ENCODE measurements at places on chromosomes 6 and 20.

- DNase-seq, result no peak
Observed at GRCh38 chr20:56249244-56249955, 868 bp downstream of the MC3R start.

DNA sequence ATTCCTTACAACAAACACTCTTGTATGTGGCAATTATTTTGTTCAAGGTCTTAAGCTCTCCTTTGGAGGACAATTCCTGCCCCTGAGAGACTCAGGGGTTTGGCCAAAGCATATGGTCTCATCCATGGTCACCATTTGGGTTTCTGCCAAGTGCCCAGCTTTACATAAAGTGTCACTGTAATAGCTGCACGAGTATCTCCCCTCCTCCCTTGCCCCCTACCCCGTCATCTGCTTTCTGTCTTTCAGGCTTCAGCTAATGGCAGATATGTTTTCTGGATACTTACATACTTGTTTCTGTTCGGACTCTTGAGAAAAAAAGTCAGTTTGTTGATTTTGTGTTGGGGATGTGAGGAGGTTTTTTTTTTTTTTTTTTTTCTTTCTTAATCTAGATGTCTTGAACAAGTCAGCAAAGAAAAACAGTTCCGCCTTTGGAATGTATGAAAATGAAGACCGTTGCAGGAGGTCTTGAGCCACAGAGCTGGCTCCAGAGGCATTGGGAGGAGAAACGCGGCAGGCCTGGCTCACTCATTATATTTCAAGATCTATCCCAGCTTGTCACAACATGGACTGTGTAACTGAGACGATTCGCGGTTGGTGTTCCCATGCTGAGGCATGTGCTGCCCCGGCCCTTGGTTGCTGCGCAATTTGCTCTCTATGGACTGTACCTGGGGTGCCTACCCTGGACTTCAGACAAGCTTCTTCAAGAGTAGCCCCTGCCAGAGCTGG is 32.6 kb upstream of the STX16 start:
- DNase-seq, result no peak

DNA sequence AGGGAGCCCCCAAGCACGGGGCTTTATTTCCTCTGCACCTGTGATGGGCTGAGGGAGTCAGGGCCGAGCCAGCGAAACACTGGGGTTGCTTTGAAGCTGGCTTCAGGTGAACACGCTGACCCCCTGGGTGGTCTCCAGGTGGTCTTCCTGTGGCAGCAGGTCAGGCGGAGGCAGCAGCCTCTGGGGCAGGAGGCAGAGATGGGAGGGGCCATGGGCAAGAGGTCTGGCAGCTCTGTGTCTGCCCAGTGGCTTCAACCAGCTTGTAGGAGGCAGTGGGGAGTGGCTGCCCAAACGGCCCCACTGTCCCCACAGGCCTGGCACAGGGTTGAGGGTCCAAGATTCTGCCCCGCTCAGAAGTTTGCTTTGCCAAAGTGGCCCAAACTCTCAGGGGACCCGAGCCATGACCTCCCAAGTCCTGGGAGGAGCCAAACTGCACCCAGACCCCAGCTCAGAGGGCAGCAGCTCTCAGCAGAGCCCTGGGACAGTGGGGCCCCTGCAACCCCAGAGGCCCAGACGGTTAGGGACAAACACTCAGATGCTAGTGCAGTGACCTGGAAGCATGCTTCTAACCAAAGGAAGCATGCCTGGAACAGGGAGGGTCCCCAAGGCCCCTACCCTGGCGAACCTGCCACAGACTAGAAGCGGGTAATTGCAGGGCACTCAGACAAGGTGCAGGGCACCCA is 15.3 kb downstream of the NTSR1 start:
- DNase-seq, result peak; percentile 40

DNA sequence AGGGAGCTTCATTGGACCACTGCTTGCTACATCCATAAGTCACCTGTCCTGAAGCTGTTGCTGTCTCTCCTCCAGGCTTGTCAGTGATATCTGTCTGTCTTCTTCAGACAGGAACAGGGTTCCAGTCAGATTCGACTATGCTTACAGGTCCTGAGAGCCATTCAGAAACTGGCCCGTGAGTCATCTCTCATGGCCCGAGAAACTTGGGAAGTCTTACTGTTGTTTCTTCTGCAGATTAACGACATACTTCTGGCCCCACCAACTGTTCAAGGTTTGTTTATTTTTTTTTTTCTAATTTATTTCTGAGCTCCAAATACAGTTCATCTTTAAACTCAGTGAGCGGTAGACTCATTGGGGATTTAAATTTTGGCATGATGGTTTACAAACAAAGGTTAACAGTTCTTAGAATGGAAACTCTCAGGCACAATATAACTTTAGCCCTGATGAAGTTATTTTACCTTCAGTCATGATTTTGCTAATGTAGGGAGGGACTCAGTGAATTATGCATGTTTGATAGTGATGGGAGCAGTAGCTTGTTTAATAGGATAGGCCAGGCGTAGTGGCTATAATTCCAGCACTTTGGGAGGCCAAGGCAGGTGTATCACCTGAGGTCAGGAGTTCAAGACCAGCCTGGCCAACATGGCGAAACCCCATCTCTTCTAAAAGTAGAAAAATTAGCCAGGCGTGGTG is 24.7 kb downstream of the RALGAPB start:
- DNase-seq, result no peak

DNA sequence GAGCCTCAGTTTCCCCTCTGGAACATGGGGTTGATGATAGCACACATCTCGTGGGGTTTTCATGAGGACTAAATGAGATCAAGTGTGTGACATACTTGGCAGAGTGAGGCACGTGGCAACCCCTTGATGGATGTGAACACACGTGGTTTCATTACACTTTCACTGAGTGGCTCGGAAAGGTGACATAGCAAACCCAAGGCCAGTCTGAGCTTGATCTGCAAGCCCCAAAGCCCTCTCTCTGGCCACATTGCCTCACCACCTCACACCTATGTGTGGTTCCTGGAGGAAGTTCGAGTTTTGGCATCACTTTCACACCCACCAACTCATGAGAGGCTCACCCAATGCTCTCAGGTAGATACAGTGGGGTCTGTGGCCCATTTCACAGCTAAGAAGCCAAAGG is 60.0 kb downstream of the CPNE5 start:
- DNase-seq, result no peak

GRCh38 chr6:69827276-69827893 is 30.6 kb upstream of the LMBRD1 start:
- no peak for DNase-seq

- DNase-seq, result no peak
Observed at GRCh38 chr20:56422076-56422823, 10.2 kb downstream of the CASS4 start.

DNA sequence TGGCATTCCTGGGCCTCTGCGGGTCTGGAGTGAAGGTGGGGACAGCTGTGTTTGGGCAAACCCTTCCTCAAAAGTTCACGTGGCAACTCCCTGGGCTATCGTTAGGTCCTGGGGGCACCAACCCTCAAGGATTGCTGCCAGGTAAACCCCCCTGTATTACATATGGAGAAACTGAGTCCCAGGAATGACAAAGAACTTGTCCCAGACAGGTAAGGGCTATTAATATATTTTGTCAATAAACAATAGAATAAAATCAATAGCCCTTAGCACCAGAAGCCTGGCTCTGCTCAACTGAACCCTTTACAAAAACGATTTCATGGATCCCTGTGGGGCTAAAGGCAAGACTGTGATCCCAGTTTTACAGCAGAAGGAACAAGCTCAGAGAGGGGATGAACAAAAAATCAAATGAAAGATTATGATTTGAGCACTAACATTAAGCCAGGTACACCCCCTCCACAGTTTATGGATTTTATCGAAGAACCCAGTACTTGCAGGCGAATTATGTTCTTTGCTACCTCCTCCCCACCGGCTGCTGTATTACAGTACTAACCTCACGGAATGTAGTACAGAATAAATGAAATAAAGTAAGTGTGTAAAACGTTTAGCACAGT is 2.7 kb downstream of the ID1 start:
- no peak for DNase-seq

GRCh38 chr6:17638212-17638715 is 38.2 kb downstream of the FAM8A1 start:
- DNase-seq, result no peak

DNA sequence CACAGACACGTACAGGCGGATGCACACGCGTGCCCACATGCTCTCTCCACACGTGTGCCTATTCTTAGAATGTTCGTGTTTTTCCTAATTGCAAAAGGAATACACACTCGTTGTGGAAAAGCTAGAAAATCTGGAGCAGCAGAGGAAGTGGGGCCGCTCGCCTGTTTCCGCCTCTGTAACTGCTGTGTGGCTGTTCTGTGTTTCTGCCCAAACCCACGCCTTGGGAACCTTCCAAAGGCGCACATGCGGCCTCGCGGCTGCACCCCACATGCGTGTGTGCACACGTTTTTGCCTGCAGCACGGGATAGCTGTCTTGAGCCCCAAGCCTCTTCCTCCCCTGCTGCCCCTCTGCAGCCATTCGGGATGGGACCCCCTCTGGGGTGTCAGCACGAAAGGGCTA is 12.2 kb downstream of the SLC17A9 start:
- no peak for DNase-seq

DNA sequence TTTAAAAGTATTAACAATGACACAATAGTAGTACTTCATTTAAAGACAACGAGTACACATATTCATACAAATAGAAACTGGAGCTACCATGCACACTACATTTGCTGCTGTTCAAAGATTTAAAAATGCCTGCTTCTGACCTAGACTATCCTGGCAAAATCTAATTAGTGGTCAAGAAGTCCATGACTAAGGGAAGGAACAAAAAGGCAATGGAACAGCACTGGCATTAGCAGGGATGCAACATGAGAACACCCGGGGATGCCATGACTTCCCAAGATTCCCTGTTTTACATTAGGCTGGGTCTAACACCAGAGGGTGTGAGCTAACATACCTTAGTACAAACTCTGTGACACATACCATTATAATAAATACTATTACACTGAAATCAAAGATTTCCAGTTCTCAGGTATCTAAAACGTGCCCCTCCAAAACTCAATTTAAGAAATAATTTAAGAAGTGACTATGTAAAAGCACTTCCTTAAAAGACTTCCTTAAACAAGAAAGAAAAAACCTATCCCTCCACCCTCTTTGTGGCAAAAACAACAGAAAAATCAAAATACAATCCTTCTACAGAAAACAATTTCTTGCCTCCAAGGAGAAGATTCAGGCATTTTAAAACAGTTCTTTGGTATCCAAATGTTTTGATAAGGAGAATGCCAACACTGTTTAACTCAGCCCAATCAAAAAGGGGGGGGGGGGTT is 25.5 kb downstream of the CHD6 start:
- no peak for DNase-seq

- no peak for DNase-seq
Observed at GRCh38 chr6:306641-307061, 14.4 kb downstream of the DUSP22 start.

GRCh38 chr6:152207915-152208714 is 400.6 kb downstream of the ESR1 start:
- DNase-seq, result no peak

GRCh38 chr6:116029535-116029934 is 31.2 kb downstream of the FRK start:
- DNase-seq, result no peak

DNA sequence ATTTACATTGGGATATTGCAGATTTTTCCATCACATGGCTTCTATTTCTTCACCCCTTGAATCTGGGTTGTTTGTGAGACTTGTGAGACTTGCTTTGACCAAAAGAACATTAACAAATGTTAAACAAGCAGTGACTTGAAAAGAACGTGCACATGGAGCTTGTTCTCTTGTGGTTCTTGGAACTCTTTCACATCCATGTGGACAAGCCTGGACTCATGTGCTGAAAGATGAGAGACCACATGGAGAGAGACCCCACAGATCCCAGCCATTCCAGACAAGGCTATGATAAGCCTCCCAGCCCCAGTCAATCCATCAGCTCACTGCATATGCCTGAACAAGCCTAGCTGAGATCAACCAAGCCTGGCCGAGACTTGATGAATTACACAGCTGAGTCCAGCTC is 1365.7 kb upstream of the GJE1 start:
- no peak for DNase-seq

GRCh38 chr20:44646023-44646640 is 5.4 kb downstream of the ADA start:
- no peak for DNase-seq

- DNase-seq, result no peak
Observed at GRCh38 chr6:26588965-26589364, 7.8 kb upstream of the ABT1 start.

GRCh38 chr20:34920055-34920454 is 35.6 kb downstream of the GSS start:
- DNase-seq, result no peak

DNA sequence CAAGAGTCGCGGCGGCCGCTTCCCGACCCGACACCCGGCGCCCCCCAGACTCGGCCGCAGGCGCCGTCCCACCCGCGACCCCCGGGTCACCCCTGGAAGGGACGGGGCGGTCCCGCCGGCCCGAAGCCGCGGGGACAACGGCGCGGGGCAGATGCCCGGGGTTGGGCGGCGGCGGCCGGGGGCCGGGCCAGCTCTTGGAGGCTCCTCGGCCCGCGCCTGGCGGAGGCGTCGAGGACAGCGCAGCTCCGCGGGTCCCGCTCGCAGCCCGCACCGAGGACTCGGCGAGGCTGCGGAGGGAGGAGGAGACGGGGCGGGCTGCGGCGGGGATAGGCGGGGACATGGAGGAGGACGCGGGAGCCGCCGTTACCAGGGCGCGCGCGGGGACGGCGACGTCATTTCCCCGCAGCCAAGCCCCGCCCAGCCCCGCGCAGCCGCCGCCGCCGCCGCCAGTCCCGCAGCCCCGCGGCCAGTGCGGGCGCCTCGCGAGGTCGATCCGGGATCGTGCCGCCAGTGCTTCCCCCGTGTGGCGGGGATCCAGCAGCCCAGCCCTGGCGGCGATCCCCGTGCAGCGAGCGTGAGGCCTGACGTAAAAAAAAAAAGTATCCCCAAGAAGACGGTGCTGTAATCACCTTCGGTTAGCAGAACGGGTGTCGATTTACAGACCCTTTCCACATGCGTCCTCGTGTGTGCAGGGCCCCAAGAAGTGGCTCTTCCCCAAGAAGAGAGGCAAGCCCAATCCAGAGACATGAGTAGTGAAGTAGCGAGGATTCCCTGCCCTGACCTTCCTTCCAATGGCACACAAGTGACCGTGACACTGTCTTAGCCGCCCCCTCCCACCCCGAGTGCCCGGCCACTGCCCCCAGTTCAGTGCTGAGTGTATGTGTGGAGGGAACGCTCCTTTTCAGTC is at the start of gene FAM184A:
Gene FAM184A, minus strand, starts transcription at position 289 of the 907 bp plus-strand sequence. CDS start 365 bp downstream, outside the sequence.
- peak; percentile 81 for DNase-seq

DNA sequence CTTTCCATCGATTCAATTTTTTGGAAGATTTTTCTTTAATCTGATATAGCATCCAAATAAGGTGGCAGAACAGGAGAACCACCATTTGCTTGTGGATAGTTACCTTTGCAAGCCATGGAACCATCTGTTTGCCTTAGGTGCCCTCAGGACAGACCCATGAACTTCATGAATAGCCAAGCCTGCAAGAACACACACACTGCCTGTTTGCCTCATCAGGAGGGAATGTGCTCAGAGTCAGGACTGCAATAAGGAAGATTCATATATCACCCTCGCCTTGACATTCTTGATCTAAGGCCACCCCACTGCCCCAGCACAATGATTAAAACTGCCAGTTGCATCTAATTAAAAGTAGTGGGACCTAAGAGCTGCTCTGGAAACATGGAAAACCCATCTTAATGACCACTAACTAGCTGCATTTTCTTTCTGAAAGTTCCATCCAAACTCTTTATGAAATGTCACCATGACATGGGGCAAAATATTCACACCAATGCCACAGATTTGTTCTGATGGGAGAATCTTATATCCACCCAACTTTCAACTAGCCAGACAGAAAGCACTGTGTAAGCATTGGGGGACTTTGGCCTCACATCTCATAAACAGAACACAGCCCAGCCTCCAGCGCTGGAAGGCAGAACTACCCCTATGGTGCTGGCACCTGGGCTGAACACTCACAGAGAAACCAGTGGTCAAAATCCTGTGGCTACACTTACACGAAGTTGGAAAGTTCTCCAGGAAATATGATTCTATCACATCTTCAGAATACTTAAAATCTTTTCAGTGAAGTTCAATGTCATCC is 48.3 kb downstream of the TBXT start:
- DNase-seq, result no peak
